Thoracic aorta (tissue), 2 donors: ENCODE measurements at places on chromosomes 1 and 21. TPM values are rescaled to one million over a fixed set of nuclear protein-coding genes. Genes with fewer than 3 reads are reported as not detected.

DNA sequence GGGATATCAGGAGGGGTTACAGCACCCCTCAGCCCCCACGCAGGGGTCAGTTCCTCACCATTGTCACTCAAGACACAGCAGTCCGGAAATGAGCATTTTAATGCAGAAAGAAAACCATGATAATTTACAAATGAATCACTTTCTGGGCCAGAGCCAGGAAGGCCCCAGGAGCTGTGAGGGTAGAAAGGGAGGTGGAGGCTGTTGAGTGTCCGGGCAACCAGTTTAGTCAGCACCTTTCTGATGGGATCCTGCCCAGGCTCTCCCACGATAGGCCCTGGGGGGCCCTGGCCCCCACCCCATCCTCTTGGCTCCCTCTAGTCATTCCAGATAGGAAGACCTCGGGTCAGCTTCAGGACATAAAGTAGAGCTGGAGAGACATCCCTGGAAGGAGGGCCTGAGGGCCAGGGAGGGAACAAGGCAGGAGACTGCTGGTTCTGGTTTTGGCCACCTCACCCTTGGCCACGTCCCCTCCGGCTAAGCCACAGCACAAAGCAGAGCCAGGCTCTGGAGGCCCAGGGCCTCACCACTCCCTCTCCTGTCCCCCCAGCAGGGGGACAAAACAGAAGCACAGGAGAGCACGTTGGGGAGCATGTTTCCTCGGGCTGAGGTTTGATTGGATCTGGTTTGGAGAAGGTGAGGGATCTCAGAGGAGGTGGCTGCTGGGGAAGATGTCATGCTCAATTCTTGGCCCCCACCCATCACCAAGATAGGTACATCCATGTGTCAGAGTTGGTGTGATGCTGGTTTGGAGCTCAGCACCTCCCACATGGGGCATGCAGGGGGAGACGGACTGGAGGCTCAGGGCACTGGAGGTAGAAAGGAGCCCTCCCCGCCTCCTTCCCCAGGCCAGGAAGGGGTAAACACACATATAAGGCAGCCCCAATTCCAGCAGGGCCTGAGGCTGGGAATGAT is 20.6 kb downstream of the ETNK2 start:
- no peak for DNase-seq

GRCh38 chr1:88800382-88801051 is 90.8 kb downstream of the GTF2B start:
- DNase-seq: no peak

Gene OR6K3
- total RNA-seq: not detected

- no peak for DNase-seq
Measured at GRCh38 chr1:119635811-119636390, 12.2 kb downstream of the ZNF697 start.

GRCh38 chr1:4462831-4463484 is 191.5 kb upstream of the AJAP1 start:
- no peak for DNase-seq
